ENCODE measurements at places on chromosomes 12 and 14.

GRCh38 chr14:36075203-36075602 is 101.3 kb downstream of the PTCSC3 start:
- no peak for DNase-seq

DNA sequence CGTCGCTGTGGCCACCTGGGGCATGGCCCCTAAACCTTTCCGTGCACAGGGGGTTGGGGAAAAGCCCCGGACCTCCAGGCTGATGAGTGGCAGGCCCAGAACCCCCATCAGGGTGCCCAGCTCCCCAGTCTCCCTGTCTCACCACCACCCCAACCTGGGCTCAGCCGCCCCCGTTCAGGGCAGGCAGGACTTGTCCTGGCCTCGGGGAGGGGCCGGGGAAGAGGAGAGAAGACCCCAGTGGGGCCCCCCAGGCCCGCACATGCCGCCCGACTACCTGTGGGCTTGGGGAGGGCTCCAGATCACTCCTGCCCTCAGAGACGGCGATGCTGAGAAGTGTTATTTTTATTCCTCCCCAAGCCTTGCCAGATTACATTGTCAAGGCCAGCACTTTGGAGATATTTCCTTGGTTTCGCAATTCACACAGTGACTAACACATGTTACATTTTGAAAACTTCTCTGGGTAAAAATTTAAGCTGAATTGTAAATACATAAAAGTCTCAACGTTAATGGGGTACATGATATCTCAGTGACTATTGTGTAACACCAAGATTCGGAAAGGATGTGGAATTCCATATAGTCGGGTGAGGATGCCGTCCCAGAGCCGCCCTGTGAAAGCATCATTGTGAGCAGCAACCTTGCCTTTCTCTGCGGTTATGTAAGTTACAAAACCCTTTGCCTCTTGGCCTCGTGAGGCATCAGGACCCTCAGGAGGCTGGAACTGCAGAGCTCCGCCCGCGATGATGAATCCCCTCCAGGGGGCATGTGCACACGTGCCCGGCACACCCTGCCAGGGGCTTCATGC is 85.6 kb upstream of the DIO3 start:
- no peak for DNase-seq

DNA sequence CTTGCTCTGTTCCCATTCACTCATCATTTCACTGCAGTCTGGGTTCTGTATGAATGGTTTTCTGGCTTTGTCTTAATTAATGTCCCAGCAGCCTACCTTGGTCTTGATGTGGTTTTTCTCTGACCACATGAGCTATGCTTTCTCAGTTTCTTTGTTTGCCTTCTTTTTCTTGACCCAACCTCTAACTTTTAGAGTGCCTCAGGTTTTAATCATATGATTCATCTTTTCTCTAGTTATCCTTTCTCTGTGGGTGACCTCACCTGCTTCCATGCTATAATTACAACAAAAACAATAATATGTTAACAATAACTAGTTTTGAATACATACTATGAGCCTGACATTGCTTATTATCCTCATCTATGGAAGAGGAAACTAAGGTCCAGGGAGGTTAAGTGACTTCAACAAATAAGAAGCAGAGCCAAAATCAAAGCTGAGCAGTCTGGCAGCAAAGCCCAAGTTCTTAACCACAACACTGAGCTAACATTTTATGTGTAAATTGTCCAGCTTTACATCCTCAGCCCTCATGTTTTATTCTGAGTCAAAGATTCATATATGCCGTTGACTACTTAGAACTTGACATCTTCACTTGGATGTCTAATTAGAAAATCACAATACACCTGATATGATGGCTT is 4.7 kb upstream of the EPYC start:
- DNase-seq: no peak

GRCh38 chr12:106062693-106063092 is 76.1 kb downstream of the NUAK1 start:
- no peak for DNase-seq

GRCh38 chr14:44420226-44420625 is 86.9 kb downstream of the FSCB start:
- DNase-seq: no peak

- no peak for DNase-seq
Measured at GRCh38 chr12:225012-225411, 11.1 kb upstream of the SLC6A12 start.

DNA sequence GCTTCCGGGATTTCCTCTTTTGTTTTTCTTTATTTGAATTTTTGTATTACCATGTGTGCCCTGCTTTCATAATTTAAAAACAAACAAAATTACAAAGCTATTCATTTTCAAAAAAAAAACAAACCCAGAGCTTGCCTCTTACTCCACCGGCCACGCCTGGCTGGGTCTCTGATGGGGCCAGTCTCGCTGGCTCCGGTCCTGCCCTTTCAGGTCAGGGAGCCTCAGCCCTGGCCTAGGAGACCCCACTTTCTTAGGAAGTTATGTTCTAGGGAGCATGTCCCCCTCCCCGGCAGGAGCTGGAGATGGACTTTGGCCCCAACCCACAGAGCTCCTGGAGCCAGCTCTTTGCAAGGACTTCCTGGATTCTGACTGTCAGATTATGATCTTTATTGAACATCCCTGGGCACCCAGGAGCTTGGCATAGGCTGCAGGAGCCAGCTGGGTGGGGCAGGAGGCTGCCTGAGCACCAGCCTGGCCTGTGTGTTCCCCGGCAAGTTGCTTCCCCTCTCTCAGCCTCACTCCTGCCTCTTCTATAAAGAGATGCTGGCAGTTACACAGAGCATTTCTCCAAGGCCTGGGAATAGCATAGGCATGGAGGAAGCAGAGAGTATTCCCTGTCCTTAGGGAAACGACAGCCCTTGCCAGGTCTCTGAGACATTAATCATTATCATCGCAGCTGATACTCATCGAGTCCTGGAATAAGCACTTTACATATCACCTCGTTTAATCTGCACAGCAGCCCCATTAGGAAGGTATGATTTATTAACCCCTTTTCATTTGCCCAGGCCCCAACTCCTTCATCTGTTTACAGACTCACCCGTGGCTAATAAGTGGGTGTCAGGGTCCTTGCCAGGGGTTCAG is 3.5 kb downstream of the DEGS2 start:
- no peak for DNase-seq

- DNase-seq: no peak
Measured at GRCh38 chr12:7032990-7033389, 14.7 kb upstream of the LPCAT3 start.

GRCh38 chr14:22558221-22558913 is 30.7 kb downstream of the DAD1 start:
- DNase-seq: no peak

DNA sequence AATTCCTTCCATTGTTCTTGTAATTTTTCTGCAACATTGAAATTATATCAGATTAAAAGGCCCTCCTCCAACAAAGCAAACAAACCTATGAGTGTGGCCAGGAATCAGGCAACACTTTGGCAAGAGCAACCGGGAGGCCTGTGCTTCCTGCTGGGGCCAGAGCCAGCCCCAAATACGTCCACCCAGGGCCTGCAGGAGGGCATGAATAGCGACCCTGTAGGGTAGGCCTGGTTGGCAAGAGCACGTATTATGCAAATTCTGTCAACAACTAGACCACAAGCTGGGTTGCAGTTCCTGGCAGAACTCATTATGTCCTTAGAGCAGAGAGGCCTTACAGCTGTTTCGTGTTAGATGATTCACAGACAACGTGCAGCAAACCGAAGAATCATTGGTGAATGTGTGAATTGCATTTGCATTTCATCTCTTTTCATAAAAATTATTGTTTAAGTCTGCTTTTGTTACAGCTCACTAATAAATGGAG is 26.9 kb upstream of the LGALS3 start:
- DNase-seq: no peak

DNA sequence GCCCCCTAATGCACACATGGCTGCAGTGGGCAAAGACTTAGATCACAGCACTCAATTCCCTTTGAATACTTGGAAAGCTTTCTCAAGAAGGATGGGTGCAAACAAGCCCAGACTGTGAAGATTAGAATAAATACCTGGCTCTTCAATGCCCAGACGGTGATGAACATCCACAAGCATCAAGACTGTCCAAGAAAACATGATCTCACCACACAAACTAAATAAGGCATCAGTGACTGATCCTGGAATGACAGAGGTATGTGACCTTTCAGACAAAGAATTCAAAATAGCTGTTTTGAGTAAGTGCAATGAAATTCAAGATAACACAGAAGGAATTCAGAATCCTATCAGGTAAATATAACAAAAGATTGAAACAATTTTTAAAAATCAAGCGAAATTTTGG is 43.8 kb upstream of the ZDHHC17 start:
- DNase-seq: no peak

DNA sequence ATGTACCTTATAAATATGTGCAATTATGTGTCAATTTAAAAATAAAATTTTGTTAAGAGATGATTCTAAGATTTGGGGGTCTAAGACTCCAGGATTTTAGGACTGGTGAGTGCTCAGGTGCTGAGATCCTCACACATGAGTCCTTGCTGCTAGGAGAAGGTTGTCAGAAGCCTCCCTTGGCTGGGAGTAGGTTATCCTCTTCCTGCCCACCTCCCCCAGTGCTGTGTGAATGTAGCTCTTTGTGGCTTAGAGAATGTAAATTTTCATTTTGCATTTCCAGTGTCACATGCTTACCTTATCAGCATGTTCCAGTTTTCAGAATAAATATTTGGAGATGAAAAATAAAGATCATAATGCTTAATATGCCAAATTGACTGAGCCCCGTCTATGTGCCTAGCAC is 114.2 kb upstream of the MDM1 start:
- no peak for DNase-seq

GRCh38 chr12:94025068-94025467 is 123.3 kb upstream of the PLXNC1 start:
- DNase-seq: no peak

DNA sequence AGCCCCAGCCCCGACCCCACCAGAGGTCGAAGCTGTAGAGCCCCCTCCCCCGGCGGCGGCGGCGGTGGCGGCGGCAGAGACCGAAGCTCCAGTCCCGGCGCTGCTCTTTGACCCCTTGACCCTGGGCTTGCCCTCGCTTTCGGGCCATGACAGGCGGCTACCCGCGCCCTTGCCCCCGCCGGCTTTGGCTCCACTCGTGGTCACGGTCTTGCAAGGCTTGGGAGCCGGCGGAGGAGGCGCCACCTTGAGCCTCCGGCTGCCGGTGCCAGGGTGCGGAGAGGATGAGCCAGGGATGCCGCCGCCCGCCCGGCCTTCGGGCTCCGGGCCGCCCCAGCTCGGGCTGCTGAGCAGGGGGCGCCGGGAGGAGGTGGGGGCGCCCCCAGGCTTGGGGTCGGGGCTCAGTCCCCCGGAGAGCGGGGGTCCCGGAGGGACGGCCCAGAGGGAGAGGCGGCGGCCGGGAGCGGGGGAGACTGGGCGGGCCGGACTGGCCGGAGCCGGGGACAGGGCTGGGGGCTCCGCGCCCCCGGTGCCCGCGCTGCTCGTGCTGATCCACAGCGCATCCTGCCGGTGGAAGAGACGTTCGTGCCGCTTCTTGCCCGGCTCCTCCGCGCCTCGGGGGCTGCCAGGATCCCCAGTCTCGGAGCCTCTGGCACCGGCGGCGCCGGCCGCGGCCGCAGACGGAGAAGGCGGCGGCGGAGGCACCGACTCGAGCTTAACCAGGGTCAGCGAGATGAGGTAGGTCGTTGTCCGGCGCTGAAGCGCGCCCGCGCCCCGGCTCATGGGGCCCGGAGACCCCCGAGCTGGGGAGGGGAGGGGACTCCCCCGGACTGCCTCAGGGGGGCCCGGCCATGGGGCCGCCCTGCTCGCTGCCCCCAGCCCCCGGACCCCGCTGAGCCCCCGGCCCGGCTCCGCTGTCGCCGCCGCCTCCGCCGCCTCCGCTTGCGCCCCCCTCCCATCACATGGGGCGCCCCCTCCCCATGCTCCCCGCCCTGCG is 778 bp downstream of the AGAP2 start:
- DNase-seq: no peak

GRCh38 chr14:20441461-20441860 is 5.5 kb upstream of the KLHL33 start:
- DNase-seq: no peak

- no peak for DNase-seq
Measured at GRCh38 chr12:51829011-51829481, 19.5 kb downstream of the FIGNL2 start.

DNA sequence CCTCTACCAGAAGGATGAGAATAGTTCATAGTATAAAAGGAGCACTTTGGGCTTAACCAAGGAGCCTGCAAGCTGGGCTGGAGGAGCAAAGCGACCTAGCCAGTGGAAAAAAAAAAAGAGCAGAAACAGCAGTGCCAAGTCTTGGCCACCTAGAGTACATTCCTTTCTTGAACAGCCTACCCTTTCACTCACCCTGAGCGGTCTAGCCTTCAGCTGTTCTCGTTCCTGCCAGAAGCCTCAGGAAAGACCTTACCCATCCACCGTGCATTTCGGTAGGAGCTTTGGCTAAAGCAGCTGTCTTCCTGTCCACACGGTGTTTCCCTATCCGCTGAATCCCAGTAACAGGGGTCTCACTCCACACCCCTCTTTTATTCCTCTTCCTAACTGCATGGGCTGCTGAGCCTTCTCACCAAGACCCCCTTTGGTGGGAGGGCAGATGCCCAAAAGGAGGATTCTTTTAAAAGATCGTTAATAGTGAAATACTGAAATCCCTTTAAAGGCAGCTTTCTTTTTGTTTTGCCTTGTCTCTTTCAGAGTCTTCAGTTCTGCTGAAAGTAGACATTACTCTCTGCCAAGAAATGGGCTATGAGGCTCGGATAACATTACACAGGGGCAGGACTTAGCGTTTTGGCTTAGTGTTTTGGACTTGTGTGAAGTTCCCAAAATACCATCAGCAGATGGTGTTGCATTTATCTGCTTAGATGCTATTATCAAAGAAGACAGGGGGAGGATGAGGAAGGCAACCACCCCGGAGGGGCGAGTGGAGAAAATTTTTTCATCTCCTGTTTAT is 88.5 kb upstream of the METAP2 start:
- DNase-seq: no peak

DNA sequence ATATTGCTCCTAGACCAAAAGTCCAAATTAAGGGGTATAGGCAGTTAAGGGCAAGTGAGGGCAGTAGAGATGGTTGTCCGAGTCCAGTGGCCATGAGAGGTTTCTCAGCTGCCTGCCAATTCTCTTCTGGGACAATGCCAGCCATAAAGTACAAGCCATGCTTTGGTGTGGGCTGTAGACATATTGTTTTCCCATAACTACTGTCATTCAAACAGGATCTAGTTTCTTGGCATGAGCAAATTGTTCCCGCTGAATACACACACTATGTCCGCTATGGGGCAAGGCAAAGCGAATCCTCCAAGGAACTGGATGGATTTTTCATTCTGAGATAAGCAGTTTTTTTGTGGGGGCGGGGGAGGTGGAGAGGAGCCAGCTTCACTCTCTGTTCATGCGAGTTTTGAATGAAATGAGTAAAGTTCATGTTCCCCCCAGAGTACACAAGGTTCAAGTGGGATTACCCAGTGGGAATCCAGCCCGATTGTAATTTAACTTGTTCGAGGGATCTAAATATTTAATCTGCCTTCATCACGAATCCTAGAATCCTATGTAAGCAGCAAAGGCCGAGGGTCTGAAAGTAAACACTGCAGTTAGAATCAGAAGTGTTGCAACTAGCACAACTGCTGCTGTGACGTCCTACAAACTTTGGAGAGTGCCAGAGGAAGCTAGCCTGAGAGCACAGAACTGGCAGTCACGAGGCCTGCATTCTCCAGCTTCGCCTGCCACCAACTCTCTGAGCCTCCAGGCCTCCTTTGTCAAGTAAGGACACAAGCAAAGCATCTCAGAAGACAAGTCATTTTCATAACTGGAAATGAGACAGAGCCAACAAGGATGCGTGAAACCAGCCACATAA is 137.0 kb downstream of the CRADD start:
- DNase-seq: no peak

- DNase-seq: no peak
Measured at GRCh38 chr12:124759841-124760503, 103.7 kb downstream of the SCARB1 start.

Measured in stimulated activated CD4-positive, alpha-beta T cell treated with anti-CD3 and anti-CD28 coated beads, Interleukin-12 subunit alpha, Interleukin-12 subunit beta, amount 100 ng/mL, for 24 hours (primary cell).